NCI-H446 treated with DMSO at 0.1 percent for 48 hours (cell line): ENCODE measurements at places on chromosomes 5 and 9.

DNA sequence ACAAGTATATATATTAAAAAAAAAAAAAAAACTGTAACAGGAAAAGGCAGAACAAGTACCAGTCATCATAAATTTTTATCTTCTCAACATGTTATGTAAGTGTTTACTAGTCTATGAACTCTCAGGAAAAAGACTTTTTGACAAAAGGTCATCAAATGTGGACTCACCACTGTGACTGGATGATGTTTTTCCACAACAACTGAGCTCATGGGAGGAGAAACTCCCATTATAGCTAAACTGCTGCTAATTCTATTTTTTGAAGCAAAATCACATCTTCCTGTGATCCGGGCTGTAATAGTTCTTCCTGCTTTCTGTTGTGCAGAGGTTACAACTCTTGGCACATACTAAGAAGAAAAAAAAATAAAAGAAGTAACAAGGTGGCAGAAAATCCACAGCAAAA is 39.6 kb downstream of the POC5 start:
- DNase-seq: no peak

GRCh38 chr5:170985486-170985885 is 123.7 kb downstream of the RANBP17 start:
- DNase-seq: no peak

DNA sequence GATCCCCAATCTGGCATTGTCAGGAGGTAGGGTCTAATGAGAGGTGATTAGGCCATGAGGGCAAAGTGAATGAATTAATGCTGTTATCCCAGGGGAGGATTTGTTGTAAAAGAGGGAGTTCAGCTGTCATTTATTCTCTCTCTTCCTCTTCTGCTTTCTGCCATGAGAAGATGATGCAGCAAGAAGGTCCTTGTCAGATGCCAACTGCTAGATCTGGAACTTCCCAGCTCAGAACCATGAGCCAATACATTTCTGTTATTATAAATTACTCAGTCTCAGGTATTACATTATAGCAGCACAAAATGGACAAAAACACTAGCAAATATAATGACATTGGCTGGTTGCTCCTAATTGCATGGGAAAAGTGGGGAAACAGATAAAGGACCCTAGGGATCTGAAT is 15.6 kb upstream of the BICD2 start:
- no peak for DNase-seq

GRCh38 chr5:65305913-65306312 is 175.8 kb downstream of the ADAMTS6 start:
- DNase-seq: no peak

- DNase-seq: no peak
Observed at GRCh38 chr9:91789941-91790340, 160.1 kb downstream of the ROR2 start.
